CD8-positive, alpha-beta memory T cell (primary cell): ENCODE measurements at places on chromosomes 13 and 19. TPM values are rescaled to one million over a fixed set of nuclear protein-coding genes. Genes with fewer than 3 reads are reported as not detected.

CPAMD8 gene
- 0.07 TPM for total RNA-seq

PABPC3 gene
- 0.72 TPM for total RNA-seq

C19orf85 gene
- total RNA-seq = not detected

ZNF573 gene
- total RNA-seq = 9.1 TPM

MYO1F gene
- total RNA-seq = 68.0 TPM

WDR62 gene
- total RNA-seq = 15.7 TPM

DNA sequence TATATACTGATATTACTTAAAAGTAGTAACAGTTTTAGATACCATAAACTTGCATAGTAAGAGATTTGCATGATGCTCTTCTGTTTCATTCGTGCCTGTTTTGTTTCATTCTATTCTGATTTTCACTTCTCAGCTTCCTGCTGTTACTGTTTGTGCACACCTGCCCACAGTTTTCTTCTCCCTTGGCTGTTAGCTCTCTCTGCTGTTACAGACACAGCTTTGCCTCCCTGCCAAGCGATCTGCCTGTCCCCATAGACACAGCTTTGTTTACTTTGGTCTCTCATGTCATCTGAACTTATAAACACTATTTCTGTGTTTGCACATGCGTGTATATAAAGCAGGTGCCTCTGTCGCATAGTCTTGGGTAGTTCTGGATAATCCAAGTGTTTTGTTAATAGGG lies 21.4 kb upstream of the UPF3A start:
- peaks cover 28% of the 10 kb centered on the region for H3K4me1 ChIP-seq
- no peaks in the 10 kb centered on the region for H3K27me3 ChIP-seq
- peaks cover 53% of the 10 kb centered on the region for H3K36me3 ChIP-seq
- no peak overlapping the region for H3K4me3 ChIP-seq
- no peak overlapping the region for H3K27ac ChIP-seq

DNA sequence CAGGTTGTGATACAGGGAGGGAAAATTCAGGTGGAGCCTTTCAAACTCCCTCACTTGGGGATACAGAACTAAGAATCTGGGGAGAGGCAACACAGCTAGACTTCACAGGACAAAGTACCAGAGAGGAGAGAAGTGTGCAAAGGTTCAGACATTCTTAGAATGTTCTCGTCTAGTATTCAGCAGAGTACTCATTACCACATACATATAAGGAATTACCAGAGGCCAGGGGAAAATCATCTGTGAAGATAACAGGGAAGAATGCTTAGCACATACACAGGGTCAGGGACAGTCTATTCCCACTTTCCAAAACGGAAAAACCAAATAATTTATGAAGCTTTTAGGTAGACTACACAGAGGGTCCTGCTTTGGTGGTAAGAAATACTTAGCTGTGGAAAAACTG lies 58.1 kb downstream of the TRPC4 start:
- no peaks in the 10 kb centered on the region for H3K36me3 ChIP-seq
- H3K27ac ChIP-seq = no peak overlapping the region
- no peaks in the 10 kb centered on the region for H3K4me1 ChIP-seq
- no peak overlapping the region for H3K4me3 ChIP-seq
- no peaks in the 10 kb centered on the region for H3K27me3 ChIP-seq
- no peak for DNase-seq

- H3K27ac ChIP-seq = no peak overlapping the region
- no peaks in the 10 kb centered on the region for H3K27me3 ChIP-seq
- no peak overlapping the region for H3K4me3 ChIP-seq
Observed at GRCh38 chr19:3612330-3612729, 5.7 kb upstream of the TBXA2R start.

- no peak for DNase-seq
- H3K27ac ChIP-seq = no peak overlapping the region
- no peak overlapping the region for H3K4me3 ChIP-seq
- H3K27me3 ChIP-seq = no peaks in the 10 kb centered on the region
- H3K36me3 ChIP-seq = peaks cover 9% of the 10 kb centered on the region
Observed at GRCh38 chr19:4654437-4655361, 15.4 kb downstream of the TNFAIP8L1 start.

DNA sequence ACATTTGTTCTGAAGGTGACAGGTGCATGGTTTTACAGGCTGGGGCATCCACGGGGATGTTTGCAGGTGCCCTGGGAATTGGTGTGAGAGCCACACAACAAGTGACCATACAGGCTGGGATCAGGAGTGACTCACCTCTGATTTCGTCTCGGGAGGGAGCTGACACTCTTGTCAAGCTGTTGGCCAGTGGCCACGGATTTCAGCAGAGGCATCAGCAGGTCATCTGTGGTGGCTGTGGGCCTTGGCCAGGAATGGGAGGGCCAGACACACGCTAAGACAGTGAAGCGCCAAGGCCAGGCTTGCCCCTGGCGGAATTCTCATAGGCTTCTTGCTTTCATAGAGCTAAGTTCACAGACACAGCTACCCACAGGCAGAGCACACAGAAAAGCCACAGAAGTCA lies 108.6 kb downstream of the HSPH1 start:
- H3K27me3 ChIP-seq = no peaks in the 10 kb centered on the region
- H3K4me1 ChIP-seq = no peaks in the 10 kb centered on the region
- no peak for DNase-seq
- no peak overlapping the region for H3K27ac ChIP-seq
- no peak overlapping the region for H3K4me3 ChIP-seq

- H3K27me3 ChIP-seq = no peaks in the 10 kb centered on the region
- H3K4me3 ChIP-seq = no peak overlapping the region
- no peak overlapping the region for H3K27ac ChIP-seq
- H3K36me3 ChIP-seq = no peaks in the 10 kb centered on the region
Observed at GRCh38 chr13:37665420-37665819, 66.9 kb upstream of the POSTN start.

GRCh38 chr13:24270639-24271141 lies 38.7 kb upstream of the C1QTNF9 start:
- H3K4me1 ChIP-seq = peaks cover 92% of the 10 kb centered on the region
- H3K27me3 ChIP-seq = no peaks in the 10 kb centered on the region
- no peaks in the 10 kb centered on the region for H3K36me3 ChIP-seq
- H3K27ac ChIP-seq = peak overlapping the region; percentile 81
- H3K4me3 ChIP-seq = peak overlapping the region; percentile 48
- peak; percentile 76 for DNase-seq

GRCh38 chr13:96086736-96087135 lies 3.2 kb upstream of the HS6ST3 start:
- H3K4me3 ChIP-seq = no peak overlapping the region
- no peaks in the 10 kb centered on the region for H3K36me3 ChIP-seq
- DNase-seq = no peak

GRCh38 chr19:29665215-29665825 lies at the start of gene PLEKHF1:
Gene PLEKHF1 (plus strand): TSS chr19:29665461. CDS start chr19:29673840, 8,379 bp downstream.
- no peaks in the 10 kb centered on the region for H3K27me3 ChIP-seq
- peak within 1 kb of the TSS; percentile 69 for H3K27ac ChIP-seq
- H3K4me1 ChIP-seq = peaks cover 50% of the 10 kb centered on the region
- no peaks in the 10 kb centered on the region for H3K36me3 ChIP-seq
- peak; percentile 82 for DNase-seq
- peak within 1 kb of the TSS; percentile 91 for H3K4me3 ChIP-seq

- H3K4me1 ChIP-seq = no peaks in the 10 kb centered on the region
- DNase-seq = no peak
- H3K27me3 ChIP-seq = no peaks in the 10 kb centered on the region
- no peak overlapping the region for H3K4me3 ChIP-seq
- no peaks in the 10 kb centered on the region for H3K36me3 ChIP-seq
- no peak overlapping the region for H3K27ac ChIP-seq
Observed at GRCh38 chr13:31357581-31357980, 157.8 kb downstream of the B3GLCT start.

GRCh38 chr13:84358601-84359000 lies 476.3 kb upstream of the SLITRK1 start:
- no peak overlapping the region for H3K4me3 ChIP-seq
- no peaks in the 10 kb centered on the region for H3K27me3 ChIP-seq
- DNase-seq = no peak
- no peak overlapping the region for H3K27ac ChIP-seq

GRCh38 chr13:19961489-19961888 lies 3.0 kb downstream of the ZMYM2 start:
- peaks cover 7% of the 10 kb centered on the region for H3K36me3 ChIP-seq
- no peaks in the 10 kb centered on the region for H3K27me3 ChIP-seq
- DNase-seq = no peak
- H3K27ac ChIP-seq = no peak overlapping the region
- H3K4me1 ChIP-seq = peaks cover 39% of the 10 kb centered on the region
